ENCODE measurements at places on chromosomes 6 and 20.

GRCh38 chr6:135951169-135951568 lies 99.7 kb downstream of the PDE7B start:
- ATAC-seq: no peak

DNA sequence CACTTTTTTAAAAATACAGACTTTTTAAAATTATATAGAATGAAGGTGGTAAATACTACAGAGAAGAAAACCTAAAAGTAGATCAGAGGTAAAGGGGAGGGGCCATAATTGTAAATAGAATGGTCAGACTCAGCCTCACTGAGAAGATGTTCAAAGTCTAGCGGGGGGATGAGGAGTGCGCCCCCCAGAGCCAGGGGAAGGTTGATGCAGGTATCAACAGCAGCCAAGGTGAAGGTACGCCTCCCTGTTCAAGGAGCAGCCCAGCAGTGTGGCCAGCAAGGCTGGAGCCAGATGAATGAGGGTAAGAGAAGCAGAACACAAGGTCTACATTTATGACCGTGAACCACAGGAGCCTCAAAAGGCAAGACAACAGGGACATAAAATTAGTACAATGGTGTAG lies 204.1 kb downstream of the PTPRT start:
- no peak for ATAC-seq

DNA sequence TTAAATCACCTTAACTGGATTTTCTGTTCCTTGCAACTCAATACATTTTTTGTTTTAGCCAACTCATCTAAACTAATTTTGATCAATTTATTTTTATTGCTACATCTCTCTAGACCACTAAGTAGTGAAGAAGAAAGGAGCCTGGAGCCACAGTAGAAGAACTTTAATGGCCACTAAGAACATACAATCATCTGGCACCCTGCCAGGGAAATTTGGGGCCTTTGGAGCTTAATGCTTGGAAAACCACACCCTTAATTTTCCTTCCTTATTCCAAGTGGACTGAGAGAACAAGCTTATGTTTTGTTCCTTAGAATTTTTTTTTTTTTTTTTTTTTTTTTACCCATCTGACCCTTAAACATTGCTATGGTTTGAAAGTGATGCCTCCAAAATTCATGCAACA lies 12.0 kb upstream of the GMDS start:
- no peak for ATAC-seq

- ATAC-seq: no peak
Measured at GRCh38 chr20:49787371-49788357, 25.0 kb upstream of the SLC9A8 start.

GRCh38 chr6:166613027-166613426 lies 14.0 kb downstream of the RPS6KA2 start:
- ATAC-seq: no peak

GRCh38 chr6:138507977-138508675 lies 8.8 kb upstream of the NHSL1 start:
- ATAC-seq: no peak

DNA sequence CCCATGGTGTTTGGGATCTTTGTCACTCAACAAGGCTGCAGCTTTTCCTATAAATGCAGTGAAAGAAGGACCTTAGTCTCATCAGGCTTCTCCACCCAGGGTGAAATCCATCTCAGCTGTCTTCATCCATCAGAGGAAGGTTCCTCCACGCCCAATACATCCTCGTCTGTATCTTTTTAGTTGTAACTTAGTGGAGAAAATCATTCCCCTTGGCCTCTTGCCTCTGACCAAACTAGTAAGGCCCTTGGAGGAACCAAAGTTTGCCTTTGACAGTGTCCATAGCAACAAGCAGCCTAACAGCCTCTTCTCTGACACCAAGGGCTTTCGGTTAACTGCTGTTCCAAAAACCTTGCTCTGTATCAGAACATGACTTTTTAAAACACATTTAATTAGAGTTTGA lies 230.3 kb upstream of the ECI2 start:
- no peak for ATAC-seq

DNA sequence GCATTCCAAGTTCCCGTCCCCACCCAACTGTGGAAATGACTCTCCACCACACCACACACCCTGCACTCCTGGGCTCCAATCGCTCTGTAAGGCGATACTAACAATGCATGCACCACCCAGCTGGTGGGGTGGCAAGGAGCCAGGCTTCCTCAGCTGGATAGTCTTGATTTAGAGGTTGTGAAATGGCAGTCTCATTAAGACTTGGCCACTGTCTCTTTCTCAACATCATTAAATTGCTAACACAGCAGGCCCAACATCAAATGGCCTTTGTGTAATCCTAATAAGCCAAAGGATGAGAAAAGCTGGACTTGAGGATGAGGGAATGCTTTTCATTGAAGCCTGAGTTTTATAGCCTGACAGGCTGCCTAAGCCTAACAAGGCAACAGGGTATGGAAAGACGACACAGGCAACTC lies 223.7 kb downstream of the GMDS start:
- ATAC-seq: no peak

GRCh38 chr6:37180075-37180474 lies 10.1 kb downstream of the PIM1 start:
- no peak for ATAC-seq

- peak; percentile 88 for ATAC-seq
Measured at GRCh38 chr6:25027221-25027916, 91.6 kb upstream of the RIPOR2 start.

DNA sequence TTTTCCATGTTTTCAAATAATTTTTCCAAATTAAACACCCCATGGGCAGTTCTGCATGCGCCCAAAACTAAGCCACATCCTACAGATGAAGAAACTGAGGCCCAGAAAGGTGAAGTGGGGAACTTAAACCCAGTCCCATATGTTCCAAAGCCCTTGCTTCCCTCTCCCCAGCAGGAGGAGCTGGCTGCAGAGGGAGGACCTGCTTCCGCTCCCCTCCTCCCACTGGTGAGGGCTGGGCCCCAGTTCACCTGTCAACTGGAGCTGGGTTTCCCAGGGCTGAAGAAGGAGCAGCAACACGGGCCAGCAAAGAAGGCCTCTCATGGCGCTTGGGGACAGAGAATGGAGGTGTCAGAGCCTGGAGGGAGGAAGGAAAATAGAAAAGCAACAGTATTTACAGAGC lies 1.4 kb upstream of the RBPJL start:
- no peak for ATAC-seq

DNA sequence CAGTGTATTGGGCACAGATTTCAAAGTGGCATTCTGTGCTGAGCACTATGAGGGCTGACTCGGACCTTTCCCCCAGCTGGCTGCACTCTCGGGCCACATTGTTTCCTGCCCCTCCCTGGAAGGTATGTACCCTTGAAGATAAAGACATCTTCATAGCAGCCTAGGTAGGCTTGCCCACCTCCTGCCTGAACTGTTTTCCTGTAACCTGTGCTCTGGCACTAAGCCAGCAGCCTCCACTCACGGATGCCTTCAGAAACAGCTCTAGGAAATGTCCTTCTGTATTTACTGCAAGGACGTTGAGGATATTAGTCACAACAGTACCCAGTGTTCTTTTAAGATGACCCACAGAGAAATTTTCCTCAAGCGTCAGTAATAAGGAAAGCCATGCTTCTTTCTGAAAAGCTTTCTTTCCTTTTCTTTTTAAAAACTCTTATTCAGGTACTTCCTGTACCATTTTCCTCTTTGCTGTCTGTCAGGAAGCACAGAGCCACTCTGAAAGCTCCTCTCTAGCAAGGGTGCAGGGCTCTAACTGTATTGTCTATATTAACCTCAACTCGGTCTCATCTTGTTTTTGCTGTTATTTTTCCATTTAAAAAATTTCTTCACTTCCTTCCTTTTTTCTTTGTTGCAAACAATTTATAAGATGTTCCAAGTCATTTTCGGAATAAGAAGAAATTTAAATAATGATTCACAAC lies 43.5 kb downstream of the TTI1 start:
- ATAC-seq: no peak

- ATAC-seq: no peak
Measured at GRCh38 chr6:81938014-81938856, 185.8 kb upstream of the TENT5A start.

GRCh38 chr20:2137552-2138201 lies 36.0 kb downstream of the STK35 start:
- ATAC-seq: no peak

DNA sequence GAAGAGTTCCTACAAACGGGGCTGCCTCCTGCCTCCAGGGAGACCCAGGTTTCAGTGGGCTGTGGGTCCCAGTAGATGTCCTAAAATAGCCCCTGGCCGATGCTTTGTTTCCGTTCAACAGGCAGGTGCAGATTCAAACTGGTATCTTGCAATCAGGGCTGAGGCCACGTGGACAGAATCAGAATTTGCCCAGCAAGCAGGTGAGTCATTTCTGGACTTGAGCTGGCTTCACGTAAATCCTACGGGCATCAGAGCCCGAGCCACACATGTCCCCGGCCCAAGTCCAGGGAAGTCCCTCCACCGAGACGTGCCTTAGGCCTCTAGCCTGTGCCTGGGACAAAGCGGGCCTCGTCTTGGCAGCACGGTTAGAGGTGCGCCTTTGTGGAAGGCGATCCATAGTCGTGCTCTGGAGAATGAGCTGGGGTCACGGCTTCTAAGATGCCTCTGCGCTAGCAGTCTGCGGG lies 101.6 kb upstream of the FRMD1 start:
- no peak for ATAC-seq

- no peak for ATAC-seq
Measured at GRCh38 chr6:106637051-106637716, 7.8 kb downstream of the QRSL1 start.

DNA sequence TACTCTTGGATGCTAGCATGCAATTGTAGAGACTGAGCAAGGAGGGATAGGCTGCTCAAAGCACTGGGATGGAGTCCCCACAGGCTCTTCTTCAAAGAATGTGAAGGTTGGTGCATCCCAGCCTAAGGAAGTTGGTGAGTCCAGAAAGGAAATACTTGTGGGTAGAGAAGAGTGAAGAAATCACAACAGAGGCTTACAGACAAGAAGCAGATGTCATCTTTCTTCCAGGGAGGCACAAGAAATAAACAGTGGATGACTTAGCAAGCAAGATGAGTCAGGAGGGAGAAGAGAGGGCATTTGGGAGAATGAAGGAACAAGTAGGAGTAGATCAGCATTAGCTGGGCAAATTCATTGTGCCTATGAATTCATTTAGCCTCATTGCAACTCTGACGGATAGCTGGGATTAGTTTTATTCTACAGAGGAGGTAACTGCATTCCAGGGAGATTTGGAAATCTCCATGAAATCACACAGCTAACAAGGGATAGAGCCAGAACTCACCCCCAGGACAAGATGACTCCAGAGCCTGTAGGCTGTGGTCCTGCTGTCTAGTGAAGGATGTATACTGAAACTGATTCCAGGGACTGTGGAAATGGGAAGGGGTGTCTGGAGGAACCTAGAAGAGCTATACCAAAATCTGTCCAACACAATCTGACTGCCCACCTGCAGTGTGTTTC lies 125.8 kb upstream of the SPTLC3 start:
- no peak for ATAC-seq

DNA sequence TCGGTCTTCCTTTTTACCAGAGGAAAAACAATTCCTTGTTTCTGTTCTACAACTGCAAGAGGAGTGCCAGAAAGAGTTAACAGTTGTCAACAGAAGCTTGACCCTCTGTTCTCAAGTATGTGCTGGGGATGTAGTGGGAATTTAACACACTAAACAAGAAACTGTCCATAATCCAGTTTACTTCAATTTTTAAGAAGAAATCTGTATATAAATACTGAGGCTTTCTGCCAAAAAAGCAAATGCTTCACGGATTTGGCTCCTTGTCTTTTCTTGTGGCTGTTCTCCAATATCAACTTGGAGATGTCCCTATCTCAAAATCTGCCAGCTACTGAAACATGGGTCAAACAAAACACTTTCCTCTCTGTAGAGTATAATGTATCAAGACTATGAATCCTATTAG lies 26.8 kb downstream of the REV3L start:
- ATAC-seq: no peak

DNA sequence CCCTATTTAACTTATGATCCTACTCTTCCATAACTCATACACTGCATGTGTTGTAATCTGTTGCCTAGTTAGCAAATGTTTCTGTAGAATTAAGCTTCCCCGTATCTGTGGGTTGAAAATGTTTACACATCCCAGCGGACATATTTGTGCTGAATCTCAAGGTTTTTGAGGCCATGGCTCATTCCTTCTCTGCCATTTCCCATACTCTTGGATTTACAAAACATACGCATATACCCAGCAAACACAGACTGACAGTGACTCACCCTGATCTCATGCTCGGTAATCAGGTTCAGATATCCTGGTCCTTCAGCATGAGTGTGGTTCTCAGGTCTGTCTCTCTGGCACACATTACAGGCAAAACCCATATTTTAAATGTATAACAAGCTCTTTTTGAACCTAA lies 58.7 kb downstream of the AGPAT4 start:
- no peak for ATAC-seq

DNA sequence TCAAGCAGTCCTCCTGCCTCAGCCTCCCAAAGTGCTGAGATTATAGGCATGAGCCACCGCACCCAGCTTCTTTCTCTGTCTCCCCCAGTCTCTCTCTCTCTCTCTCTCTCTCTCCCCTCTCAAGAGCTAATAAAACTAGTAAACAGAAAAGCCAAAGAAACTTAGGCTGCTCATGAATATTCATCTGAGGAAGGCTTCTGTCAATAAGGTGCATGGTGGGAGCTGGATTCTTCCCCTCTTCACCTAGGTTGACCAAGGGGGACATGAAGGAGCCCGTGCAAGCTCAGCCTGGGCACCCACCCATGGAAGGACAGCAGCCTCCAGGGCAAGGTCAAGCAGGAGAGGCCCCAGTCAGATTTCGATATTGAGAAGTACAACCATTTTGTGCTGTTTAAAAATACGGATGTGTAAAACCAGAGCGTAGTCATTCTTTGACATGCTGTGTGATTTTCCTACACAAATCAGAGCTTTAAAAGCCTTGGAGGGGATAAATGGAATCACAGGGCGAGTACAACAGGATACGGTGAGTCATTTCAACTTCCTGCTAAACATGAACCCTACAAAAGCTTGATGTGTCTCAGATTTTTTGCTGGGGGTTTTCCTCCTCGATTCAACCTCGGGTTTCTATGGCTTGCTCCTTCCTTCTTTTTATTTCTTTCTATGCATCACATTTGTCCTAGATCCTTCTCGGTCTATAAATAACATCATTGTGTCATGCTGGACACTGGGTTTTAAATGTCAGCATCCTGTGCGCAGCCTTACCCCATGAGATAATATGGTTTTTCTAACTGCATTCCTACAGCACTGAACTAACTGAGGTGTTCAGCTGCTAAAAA lies 368.9 kb upstream of the JARID2 start:
- ATAC-seq: peak; percentile 67

GRCh38 chr6:20997143-20997769 lies 463.0 kb downstream of the CDKAL1 start:
- ATAC-seq: no peak

GRCh38 chr20:12077875-12078274 lies 160.2 kb downstream of the BTBD3 start:
- ATAC-seq: no peak

- peak; percentile 20 for ATAC-seq
Measured at GRCh38 chr6:1610497-1611321, 994 bp downstream of the FOXC1 start.

DNA sequence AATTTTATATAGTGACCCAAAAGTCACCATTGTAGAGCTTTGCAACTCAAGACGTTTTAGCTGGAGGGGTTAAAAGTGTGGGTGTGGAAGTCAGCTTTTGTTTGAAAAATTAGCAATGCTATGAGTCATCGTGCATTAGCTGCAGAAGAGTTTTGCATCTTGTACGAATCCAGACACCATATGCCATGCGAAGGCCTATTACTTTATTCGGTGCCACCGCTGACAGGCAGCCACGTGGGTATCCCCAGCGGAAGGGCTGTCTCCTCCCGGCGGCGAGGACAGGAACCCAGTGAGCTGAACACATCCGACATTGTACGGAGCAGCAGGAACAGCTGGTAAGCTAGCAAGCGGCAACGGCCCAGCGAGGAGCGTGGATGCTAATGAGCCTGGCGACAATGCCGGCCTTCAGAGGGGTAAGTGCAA lies 84.4 kb downstream of the INSM1 start:
- peak; percentile 93 for ATAC-seq

GRCh38 chr20:57773059-57773815 lies 63.4 kb upstream of the PMEPA1 start:
- no peak for ATAC-seq
